ENCODE measurements at places on chromosomes 7 and 10.

- DNase-seq = no peak
Observed at GRCh38 chr7:108368466-108368865, 87.8 kb downstream of the NRCAM start.

GRCh38 chr10:50577681-50578350 lies 45.9 kb downstream of the SGMS1 start:
- DNase-seq = no peak

- no peak for DNase-seq
Observed at GRCh38 chr7:142668495-142668894, 80.8 kb upstream of the PRSS1 start.

DNA sequence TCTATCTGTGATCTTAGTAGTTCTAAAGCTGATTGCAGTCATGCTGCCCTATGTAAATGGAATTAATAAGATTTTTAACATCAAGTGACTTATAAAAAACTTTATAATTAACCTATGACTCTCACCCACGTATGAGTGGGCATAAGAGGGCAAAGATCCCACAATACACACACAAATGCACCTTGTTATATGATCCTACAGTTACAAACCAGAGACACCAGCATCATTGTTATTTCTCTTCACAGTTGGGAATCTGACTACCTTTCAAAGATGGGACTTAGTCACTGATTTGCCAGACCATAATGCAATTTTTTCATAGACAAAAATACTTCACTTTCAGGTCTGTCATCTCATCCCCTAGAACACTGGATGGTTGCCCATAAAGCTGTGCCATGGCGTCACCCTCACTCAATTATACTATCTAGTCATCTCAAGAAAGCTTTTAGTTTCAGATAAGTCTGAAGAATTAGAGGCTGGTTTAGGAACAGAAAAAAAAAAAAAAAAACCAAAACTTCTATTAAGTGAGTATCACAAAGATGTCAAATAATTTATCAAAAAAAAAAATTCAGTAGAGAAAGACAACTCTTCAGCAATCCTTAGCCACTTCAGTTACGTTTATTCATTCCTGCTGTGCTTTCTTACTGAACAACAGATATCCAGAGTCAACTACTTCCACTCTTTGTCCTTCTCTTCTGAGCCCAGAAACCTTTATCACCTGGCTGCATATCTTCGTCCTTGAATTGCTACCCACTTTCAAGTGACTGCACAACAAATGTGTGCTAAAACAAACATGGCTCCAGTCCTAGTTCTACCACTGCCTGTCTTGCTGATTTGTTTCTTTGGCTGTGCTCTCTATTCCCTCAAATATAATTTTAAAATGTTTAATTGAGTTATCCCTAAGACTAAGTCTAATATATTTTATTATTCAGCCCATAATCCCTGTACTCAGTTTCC lies 175.0 kb upstream of the CHRM2 start:
- no peak for DNase-seq
